Sciatic nerve (tissue), 2 donors: ENCODE measurements at places on chromosomes 4 and X. TPM values are rescaled to one million over a fixed set of nuclear protein-coding genes. Genes with fewer than 3 reads are reported as not detected.
A peak's percentile ranks its signal among the peaks of the same experiment; 100 is the strongest.

GRCh38 chr4:3070709-3071500, 3.4 kb downstream of the HTT-AS start:
- DNase-seq: no peak

DNA sequence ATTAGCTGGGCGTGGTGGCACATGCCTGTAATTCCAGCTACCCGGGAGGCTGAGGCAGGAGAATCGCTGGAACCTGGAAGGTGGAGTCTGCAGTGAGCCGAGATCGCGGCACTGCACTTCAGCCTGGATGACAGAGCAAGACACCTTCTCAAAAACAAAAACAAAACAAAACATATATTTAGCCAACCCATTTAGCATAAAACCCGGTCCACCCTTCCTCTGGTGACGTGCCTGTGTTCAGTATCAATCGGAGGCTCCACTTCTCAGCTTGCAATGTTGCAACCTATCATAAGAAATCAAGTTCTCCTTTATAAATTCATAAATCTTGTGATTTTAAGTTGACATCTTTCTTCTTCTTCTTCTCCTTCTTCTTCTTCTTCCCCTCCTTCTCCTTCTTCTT, 73.9 kb downstream of the SLC34A2 start:
- no peak for DNase-seq

DNA sequence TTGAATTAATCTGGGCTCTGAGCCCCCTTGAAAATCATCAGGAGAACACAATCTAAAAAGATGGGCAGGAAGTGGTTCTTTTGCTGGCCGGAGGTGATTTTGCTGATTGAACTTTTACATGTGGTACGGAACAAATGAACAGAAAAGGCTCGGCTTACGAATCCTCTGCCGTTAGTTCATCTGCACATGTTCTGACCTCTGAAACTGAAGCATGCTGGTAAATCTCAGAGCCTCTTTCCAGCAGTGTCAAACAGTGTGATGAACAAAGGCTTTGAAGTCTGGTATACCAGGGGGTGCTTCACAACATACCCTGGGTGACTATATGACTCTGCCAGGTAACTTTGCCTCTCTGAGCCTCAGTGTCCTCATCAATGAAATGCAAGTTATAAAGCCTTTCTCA, 194.2 kb upstream of the C1QTNF7 start:
- no peak for DNase-seq

The TMEM271 gene
- not detected for total RNA-seq

DNA sequence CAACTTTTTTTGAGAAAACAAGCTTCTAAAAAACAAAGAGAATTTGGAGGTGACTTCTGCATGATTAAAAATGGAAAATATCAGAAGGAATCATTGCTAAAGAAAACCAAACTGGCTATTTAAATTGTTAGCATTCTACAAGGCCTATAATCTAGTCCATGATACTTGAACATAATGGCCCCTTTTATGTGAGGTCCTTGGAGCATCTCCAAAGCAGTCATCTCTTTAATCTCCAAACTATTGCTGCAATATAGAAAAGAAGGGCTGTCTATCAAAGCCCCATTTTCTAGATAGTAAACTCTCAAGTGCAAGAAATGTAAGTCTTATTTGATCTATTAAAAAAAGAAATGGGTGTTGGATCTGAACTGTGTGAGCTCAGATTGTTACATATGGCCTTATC, 615.1 kb downstream of the CENPC start:
- DNase-seq: no peak

The PPM1K gene
- 78.9 TPM for total RNA-seq

DNA sequence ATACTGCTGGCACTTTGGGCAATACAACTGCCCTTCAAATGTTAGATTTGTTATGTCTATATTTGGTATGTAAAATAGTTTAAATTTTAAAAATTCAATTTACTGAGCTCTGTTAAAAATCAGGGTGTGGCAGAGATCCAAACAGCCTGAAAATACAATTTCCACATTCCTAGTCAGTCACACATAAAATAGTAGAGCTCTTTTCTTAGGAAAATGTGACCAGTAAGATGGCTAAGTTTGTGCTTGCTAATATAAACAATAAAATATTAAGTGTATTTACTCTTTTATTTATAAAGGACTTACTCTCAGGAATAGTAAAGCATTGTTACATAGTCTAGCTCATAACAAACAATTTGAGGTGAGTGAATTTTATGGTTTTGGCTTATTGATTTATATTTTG, 200.2 kb downstream of the DKK2 start:
- DNase-seq: no peak

- no peak for DNase-seq
Measured at GRCh38 chr4:160510928-160511327, 1408.0 kb downstream of the RAPGEF2 start.

DNA sequence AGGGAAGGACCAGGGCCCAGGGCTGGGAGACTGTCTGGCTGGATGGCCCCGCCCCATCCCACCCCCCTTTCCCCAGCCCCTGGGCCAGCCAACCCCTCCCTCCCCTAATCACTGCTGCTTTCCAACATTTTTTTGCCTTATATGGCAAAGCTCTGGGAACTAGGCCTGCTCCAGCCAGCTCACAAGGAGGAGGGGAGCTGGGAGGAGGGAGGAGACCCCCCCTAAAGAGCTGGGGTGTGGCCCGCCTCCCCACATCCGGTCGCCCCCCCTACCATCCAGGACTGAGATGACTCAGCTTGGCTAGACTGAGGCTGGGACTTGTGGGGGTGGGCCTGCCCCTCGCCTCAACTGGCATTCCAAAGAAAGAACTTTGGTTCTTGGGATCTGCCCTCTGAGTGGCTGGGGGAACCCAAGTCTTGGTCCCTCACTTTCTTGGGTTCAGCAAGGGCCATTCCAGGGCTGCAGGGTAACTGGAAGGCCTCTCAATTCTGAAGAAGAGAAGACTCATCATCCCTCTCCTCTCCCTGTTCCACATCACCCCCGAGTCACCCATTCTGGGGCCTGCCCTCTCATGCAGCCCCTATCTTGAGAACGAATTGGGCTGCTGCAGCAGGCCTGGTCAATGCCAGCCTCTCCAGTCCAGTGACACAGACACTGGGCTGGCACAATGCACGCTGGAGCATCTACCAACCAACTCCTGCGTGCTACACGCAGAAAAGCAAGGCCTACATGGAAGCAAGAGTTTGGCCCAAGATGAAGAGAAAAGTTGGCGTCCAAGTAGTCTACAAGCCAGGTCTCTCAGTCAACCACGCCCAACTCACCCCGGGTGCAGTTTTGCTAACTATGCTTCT, 4.8 kb downstream of the FLNA start:
- DNase-seq: peak; percentile 88

- DNase-seq: no peak
Measured at GRCh38 chr4:125387770-125388169, 73.0 kb downstream of the FAT4 start.

- DNase-seq: no peak
Measured at GRCh38 chrX:122567911-122568310, 616.2 kb upstream of the GRIA3 start.

The TEX13B gene
- not detected for total RNA-seq

GRCh38 chrX:68084765-68085164, 348.5 kb downstream of the OPHN1 start:
- DNase-seq: no peak

The USP51 gene
- total RNA-seq: 3.6 TPM

DNA sequence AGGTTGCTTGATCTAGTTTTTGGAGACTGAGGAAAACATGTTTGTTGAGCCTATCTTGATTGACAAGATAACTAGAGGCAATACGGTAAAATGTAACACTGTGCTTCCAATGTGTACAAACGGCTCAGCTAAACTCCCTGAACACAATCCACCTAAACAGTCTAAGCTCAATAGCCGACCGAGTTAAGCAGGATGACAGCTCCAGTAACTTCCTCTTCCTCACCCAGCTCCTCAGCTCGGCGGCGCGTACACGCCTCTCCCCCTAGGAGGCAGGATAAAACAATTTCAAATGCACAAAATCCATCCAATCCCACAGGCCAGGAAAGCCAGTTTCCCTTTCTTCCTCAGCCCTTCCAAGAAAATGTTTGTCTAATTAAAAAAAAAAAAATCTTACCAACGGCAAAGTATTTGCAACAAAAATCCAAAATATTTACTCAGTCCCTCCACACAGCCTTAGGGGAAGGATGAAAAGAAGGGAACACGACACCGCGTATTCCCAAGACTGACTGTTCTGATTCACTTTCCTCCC, 1.0 kb downstream of the CNOT6L start:
- DNase-seq: peak; percentile 84

DNA sequence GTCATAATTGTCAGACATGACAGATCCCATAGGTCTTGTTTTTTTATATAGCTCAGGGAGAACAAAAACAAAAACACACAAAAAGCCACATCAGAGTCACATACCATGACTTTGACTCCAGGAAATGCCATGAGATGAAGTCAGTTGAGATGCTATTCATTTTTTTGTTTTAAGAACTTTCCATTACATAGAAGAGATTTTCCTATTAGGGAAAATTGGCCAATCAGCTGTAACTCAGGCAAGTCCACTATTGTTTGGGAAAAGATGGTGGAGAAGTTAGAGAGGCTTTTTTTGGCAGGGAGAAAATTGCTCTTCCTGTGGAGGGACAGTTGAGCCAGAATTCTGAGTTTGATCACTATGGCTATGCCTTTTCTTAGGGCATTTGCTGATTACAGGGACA, 72.6 kb downstream of the SMARCA5 start:
- DNase-seq: no peak

- DNase-seq: no peak
Measured at GRCh38 chr4:138367942-138368341, 125.8 kb upstream of the SLC7A11 start.
